ENCODE measurements at places on chromosomes 2 and 18.
A peak's percentile ranks its signal among the peaks of the same experiment; 100 is the strongest.

GRCh38 chr2:10165282-10165681, 42.7 kb downstream of the RRM2 start:
- no peak for DNase-seq

- DNase-seq, result no peak
Measured at GRCh38 chr2:133389569-133389968, 178.7 kb downstream of the NCKAP5 start.

DNA sequence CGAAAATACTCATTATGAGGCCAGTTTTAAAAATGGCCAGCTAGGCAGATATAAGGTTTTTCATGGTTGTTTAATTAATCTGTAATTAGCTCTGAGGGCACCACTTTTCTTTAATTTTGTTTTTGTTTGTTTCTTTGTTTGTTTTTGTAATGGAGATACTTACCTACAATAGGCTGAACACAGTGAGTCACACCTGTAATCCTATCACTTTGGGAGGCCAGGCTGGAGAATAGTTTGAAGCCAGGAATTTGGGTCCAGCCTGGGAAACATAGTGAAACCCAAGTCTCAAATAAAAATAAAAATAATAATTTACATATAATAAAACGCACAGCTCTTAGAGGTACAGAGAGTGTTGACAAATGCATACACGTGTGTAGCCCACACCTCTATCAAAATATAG, 56.8 kb upstream of the MSH2 start:
- DNase-seq, result no peak

- peak; percentile 31 for DNase-seq
Measured at GRCh38 chr18:9708434-9709303, 568 bp downstream of the RAB31 start.

DNA sequence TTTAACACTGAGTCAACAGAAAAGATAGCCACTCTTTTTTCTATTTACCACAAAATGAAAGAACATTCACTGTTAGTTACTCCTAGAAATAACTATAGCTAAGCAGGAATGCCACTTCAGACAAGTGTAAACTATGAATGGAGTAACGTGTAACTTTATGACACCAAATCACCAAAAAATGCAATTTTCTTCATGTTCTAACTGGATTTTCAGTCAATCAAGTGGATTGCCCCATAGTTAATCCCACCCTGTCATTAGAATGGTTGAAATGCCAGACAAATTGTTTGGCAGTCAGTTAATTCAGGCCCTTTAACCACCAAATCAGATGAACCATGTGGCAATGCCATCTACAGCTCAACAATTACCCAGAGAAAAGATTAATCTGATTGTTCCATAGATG, 9.9 kb downstream of the EPHA4 start:
- peak; percentile 8 for DNase-seq

GRCh38 chr18:59660366-59660765, 36.9 kb downstream of the CCBE1 start:
- no peak for DNase-seq

- no peak for DNase-seq
Measured at GRCh38 chr2:105339414-105339813, 2.1 kb downstream of the C2orf49 start.

- DNase-seq, result no peak
Measured at GRCh38 chr2:75033516-75033915, 75.1 kb downstream of the POLE4 start.

GRCh38 chr2:30974092-30974491, 164.1 kb downstream of the GALNT14 start:
- DNase-seq, result no peak

GRCh38 chr18:2089396-2089795, 481.9 kb downstream of the METTL4 start:
- DNase-seq, result no peak

DNA sequence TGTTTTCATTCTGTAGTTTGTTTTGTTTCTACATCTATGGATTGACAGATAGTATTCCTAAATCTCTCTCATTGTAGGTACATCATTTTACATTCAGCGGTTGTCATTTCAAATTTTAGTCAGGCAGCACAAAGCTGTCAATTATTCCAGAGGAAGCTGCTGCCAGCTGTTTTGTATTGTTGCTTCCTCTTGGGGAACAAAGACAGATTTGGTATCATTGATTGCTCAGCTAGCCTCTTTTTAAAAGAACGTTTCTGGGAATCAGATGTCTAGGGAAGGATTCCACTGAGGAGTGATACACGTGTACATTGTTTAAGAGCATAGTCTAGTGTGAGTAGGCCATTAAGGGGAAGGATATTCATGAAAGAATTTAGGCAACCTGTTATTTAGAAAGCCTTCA, 145.8 kb downstream of the AGPS start:
- no peak for DNase-seq

DNA sequence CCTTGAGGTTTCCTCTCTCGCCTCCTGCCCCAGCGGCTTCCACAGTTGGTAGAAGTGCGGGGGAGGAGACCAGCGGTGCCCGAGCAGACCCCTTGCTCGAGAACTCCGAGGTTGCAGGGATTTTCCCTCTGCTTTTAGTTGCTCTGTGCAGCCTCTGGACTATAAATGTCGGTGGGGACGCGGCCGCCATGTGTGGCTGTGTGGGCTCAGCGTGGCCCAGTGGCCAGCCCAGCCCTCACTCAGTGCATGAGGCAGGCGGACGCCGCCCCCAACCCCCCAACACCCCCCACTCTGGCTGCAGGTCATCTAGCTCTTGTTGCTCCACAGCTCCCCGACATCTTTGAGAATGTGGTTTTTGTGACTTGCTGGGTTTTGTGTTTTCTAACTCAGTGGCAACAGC, 15.3 kb upstream of the D2HGDH start:
- no peak for DNase-seq

DNA sequence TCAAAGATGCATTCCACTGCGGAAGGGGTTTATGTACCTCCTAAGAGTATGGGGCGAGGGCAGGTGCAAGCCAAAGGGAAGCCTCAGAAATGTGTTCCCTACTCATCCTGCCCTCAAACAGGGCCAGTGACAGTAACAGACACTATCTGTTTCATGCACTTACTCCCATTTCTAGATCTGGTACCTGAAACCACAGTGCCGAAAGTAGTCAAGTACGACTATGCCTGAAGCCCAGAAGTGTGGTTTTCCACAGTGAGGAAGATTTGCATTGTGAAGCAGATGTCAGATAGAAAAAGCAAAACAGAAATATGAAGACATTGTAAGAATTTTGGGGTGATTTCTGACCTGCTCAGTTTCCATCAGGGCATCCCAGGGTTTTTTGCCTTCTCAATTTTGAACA, 748.7 kb downstream of the RNF144A start:
- no peak for DNase-seq

DNA sequence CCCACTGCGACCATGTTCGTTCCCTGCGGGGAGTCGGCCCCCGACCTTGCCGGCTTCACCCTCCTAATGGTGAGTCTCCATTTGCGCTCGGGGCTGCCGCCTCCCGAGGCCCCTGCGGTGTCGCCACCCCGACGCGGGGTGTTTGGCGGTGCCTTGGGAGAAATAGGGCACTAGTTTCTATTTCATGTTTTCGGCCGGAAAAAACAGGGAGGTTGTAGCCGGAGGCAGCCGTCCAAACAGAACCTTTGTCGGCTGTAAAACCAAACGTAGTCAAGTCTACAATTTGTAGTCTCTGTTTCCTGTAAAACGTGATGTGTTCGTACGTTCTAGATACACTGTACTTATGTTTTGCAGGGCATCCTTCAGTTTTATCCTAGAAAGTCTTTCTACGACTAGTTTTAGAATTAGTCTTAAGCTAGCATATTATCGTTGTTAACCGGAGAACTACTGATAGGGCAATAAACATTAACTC, 290 bp downstream of the PSMG2 start:
- DNase-seq, result no peak

DNA sequence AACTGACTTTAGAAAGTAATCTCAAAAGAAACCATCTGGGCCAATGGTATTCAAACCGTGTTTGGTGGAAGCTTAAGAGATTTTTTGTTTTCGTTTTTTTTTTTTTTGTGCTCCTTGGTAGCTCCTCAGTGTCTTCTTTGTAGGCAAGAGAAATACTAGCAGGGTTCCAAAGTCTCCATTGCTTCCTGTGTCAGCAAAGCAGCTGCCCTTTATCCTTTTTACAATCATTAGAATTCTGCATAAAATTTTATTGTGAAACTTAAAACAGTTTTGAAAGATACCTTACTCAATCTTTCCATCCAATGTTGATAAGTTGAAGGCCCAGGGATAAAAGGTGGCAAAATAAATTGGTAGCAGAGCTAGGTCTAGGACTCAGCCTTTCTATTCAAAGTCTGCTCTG, 479 bp downstream of the IL1F10 start:
- DNase-seq, result no peak

DNA sequence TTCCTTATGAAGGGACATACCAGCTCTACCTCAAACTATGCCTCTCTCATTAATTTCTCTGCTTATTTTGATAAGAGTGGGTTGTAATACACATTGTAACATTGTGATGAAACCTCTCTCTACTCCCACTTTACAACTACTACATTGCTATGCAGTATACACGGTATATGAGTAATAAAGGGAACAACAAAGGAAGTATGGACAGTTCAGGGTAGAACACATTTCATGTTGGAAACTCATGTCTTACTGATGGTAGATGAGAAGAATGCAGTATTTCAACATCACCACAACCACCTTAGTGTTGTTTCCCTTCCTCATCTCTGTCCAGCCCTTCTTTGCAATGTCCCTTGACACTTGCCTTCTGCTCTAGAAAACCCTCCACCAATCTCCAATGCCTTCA, 515.9 kb upstream of the CELF4 start:
- no peak for DNase-seq

GRCh38 chr2:217353591-217353990, 493.7 kb upstream of the TNP1 start:
- DNase-seq, result no peak

DNA sequence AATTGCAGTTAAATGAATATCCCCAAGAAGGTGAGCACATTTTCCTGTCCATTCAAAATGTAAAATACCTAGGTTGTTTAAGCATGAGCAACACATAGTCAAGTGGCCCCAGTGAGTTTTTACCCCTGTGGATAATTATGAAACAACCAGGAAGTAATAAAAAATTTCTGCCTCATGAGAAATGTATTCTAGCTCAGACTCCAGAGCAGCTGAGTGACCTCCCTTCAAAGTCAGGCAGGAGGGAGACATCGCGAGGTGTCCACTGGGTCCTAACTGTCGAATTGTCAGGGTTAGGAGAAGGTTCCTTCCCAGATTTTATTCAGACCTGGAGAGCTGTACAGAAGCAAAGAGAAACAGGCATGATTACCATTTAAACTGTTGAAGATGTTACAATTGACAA, 416.6 kb upstream of the SMIM21 start:
- no peak for DNase-seq

GRCh38 chr2:121303531-121304263, 18.7 kb upstream of the TFCP2L1 start:
- DNase-seq, result no peak

- no peak for DNase-seq
Measured at GRCh38 chr2:191757208-191757607, 79.3 kb downstream of the NABP1 start.

DNA sequence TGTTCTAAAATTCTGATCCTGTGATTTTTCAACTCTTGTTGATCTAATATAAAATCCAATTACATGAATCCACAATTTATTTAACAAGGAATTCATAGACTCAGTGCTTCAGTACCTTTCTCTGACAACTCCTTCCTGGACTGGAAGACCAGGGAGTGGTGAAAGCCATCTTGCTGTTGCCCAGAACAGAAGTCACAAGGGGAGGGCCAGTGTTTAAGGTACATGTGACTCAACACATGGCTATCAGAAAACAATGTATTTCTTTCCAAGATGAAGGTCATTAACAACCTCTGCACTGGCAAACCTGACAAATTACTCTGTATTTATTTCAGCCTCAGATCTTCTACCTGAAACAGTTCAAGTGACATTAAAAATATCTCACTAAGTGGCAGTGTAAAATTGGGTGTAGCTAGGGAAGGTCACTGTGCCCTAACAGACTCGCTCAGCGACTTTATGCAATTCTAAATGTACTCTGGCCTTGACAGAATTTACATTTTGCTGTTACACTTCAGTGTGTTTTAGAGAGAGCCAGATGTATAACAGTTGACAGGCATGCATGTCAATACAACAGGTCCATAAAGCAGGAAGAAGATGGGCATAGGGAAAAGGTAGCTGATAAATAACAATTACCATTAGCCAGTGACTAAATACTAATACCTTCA, 75.4 kb downstream of the NCKAP5 start:
- no peak for DNase-seq

DNA sequence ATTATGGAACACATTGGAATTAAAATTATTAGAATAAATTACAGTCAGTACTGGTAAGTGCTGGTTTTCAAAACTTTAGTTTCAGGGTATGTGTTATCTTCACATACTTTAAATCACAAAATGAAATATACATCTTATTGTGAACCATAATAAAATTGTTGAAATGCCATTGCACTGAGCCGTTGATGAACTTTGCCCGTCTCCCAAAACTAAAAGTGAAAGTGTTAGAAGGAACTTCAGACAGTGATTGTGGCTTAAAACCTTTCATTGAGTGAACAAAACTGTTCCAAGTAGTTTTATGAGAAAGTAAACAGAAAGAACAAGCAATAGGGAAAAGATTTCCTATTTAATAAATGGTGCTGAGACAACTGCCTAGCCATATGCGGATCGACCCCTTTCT, 811.6 kb downstream of the PLCL1 start:
- peak; percentile 33 for DNase-seq

DNA sequence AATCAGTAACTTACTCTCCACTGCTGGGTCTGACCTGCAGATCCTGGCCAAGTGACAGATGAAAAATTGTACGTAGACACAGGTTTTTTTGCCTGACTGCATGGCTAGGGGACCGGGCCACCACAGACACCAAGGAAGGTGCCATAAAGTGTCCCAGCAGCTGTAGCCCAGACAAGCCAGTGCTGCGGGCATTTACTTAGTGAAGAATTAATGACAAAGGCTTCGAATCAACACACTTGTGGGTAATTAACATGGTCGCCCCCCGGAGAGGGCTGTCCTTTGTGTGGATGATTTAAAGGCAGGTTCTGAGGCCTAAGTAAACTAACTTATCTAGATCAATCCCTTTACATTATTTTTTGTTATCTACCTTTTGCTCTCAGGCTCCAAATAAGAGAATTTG, 1709.1 kb upstream of the LRRTM1 start:
- DNase-seq, result no peak

DNA sequence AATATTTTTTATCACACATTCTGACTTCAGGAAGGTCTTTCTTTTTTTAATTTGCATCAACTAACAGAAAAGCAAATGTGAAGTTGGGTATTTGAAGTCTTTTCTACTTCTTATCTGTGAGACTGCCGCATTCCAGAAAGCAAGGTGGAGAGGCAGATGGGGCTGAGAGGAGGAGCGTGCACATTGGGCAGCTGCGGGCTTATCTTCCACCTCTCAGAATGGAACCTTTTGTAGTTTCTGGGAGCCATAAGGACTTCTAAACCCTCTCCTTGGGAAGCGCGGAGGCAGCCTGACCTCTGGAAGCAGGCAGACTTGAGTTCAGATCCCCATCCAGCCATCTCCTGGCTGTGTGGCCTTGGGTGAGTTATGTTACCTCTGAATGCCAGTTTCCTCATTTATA, 3.9 kb downstream of the MAPRE3 start:
- no peak for DNase-seq

GRCh38 chr2:143629340-143629739, 500.1 kb downstream of the ARHGAP15 start:
- peak; percentile 54 for DNase-seq

GRCh38 chr2:169050476-169051240, 18.7 kb upstream of the DHRS9 start:
- DNase-seq, result peak; percentile 46

- no peak for DNase-seq
Measured at GRCh38 chr2:197839856-197840255, 35.5 kb downstream of the PLCL1 start.
